ENCODE measurements at places on chromosomes 4 and X.

GRCh38 chrX:45859407-45859806, 658.7 kb upstream of the DIPK2B start:
- no peak for DNase-seq

DNA sequence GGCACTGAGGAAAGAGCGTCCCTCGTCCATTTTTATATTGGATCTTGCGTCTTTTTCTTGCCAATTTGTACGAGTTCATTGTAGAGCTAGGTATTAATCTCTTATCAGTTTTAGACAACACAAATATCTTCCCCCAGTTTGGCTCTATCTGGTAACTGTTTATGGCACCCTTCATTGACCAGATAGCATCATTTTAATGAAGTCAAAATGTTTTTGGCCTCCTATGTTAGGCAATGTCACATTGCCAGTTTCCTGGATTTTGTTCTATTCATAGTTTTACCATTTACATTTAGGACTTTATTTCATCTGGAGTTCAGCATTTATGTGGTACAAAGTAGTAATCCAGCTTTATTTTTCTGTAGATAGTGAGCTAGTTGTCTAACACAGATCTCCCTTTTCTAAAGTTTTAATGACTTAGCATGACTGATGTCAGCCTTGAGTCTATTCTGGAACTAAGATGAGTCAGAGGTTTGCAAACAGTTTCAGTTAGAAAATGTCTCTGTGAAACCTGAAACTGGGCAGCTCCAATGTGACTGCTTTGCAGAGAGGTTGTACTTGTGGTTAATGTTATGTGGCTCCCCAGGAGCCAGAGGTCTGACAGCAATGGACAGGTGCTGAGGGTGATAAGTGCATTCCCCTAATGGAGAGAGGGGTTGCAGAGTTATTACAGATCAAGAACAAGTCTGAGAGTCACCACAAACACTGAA, 5.3 kb upstream of the STBD1 start:
- no peak for DNase-seq

DNA sequence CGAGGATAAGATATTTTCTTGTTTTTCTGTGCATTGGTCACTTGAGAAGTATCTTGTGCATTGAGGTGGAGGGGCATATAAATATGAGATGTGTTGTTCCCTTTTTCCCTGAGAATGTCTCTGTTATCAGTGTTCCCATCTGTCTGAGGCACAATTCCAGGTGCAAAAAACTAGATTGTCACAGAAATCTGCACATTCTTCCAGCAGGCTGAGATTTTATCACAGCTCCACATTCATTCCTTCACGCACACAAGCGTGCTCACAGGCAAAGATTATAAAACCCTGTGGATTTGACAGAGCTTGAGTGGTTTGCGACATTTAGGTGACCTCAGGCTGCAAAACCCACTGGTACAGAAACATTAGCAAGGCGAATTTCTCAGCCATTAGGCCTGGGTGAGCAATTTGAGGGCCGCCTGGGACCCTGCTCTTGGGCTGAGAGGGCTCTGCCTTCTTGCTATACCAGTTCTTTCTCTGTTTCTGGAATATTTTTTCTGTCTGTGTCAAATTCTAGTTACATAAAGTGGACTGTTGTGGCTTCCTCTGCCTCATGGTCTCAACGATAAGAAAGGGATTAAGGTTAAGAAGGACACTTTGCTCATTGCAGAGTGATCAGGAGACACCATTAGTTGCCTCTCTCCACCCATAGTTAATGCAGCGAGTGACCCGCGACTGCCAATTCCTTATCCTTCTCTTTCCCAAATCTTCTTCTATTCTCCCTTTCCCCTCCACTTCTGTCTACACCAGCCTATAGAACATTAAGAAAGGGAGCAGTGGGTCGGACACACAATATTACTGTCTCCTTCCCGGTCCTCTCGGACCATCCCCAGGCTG, 86.7 kb upstream of the C1QTNF7 start:
- no peak for DNase-seq

- peak; percentile 57 for DNase-seq
These were observed at the start of gene MSL3 for GRCh38 chrX:11757719-11758399. MSL3 (plus strand) TSS chrX:11758237; CDS start chrX:11758264, 27 bp downstream.

- DNase-seq: no peak
These were observed 285.9 kb downstream of the SLC7A11 start for GRCh38 chr4:137956256-137956655.

DNA sequence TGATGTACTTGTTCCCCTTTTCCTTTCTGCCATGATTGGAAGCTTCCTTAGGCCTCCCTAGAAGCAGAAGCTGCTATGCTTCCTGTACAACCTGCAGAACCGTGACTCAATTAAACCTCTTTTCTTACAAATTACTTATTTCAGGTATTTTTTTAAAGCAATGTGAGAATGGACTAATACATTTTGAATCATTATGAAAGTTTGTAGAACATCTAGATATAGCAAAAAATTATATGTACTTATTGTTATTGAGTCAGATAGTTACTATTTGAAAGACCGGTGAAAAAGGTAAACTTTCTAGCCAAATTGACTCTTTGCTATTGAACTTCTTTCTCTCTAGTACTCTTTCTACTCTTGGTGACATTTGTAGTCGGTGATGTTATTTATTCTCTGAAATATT, 777.3 kb upstream of the GALNTL6 start:
- DNase-seq: no peak

- DNase-seq: no peak
These were observed 48.5 kb downstream of the NELFA start for GRCh38 chr4:1960170-1960825.

DNA sequence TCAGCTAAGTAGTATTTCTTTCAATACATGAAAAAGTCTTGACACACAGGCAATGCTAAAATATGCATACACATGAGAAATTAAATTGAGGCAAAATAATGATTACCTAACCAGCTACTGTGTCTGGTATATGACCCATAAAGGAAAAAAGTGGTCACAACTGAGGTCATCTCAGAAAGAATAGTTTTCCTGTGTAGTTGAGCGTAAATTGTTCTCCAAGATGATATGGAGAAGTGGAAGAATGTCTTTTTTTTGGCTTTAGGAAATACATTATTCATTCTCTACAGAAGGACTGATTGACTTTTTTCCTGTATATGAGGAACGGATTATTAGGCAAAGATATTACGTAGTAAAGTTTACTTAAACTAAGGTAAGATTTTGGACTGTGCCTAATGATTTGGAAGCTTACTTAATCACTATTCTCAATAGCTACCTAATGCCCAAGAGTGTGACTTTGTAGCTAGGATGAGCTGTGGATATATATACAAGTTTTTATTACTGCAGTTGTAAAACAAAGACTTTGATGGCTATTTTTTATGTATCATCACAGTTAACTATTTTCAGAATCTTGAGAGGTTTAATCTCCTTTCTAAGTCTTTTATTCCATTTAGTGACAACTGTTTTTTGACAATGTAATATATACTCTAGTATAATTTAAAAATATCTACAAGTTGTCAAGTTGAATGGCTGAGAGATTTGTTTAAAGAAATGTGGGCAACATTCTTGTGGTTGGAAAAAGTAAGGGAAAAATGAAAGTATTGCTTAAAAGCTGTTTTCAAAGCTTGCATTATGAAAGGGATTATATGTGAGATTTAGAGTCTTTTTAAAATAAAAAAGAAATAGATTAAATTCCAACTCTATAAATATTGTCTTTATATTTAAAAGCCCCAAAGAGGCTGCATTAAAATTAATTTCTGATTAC, 100.2 kb downstream of the PDLIM5 start:
- no peak for DNase-seq

DNA sequence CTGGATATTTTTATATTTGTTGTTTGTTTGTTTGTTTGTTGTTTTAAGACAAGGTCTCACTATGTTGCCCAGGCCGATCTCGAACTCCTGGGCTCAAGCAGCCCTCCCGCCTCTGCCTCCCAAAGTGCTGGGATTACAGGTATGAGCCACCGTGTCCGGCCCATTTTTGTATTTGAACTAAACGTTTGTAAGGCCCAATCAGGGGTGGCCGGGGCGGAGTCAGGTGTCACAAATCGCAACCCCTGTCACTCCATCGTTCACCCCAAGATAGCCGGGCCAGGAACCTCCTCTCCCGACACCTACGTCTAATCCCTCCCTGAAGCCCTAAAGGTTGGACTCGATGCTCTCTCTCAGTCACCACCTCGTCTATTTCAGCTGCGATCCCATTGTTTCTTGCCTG, 722 bp upstream of the EFHC2 start:
- no peak for DNase-seq

GRCh38 chr4:79065262-79065661, 126.0 kb upstream of the PAQR3 start:
- no peak for DNase-seq

- no peak for DNase-seq
These were observed 42.7 kb downstream of the TMEM156 start for GRCh38 chr4:38989487-38989886.

- DNase-seq: no peak
These were observed 11.5 kb downstream of the NDP start for GRCh38 chrX:43961699-43962098.

DNA sequence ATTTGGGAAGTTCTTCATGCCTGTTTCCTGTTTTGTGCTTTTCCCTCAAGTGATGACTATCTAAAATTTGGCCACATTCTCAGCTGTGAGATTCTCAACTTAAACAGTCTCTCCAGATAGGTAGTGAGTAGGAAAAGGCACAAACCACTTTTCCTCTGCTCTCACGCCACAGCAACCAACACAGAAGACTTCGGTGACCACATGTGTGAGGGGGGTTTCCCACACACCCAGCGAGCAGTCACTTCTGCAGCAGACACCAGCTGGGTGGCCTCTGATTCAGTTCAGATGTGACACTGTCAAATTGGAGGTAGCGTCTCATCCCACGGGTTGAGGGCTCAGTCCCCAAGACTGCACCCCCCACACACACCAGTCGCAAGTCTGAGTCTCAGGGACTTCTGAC, 25.1 kb upstream of the CLDN34 start:
- DNase-seq: no peak

GRCh38 chr4:17188547-17189400, 290.3 kb upstream of the LDB2 start:
- DNase-seq: no peak

DNA sequence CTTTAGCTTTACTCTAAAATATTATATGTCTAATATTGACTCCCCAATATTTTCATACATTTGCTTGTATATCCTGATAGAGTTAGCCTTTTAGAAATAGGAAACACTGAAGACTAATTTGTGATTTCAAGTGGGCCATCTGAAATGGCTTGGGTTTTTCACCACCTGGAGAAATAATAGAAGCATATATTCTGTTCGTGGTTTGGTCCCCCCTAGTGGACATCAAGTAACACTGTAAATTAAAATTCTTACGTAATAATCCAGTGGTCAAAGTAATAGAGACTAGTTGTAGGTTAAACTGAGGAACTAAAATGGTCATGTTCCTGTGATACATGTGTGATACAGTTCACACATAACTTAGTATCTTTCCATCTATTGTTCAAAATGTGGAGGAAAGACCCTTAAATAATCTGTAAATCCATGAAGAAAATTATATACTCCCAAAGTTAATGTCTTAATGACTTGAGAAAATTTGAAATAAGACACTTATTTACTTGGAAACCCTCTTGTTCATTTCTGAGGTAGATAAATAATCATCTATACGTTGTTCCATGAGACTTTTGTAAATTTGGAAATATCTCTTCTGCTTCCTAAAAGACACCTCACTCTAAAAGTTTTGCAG, 79.8 kb upstream of the SMARCAD1 start:
- DNase-seq: peak; percentile 34

DNA sequence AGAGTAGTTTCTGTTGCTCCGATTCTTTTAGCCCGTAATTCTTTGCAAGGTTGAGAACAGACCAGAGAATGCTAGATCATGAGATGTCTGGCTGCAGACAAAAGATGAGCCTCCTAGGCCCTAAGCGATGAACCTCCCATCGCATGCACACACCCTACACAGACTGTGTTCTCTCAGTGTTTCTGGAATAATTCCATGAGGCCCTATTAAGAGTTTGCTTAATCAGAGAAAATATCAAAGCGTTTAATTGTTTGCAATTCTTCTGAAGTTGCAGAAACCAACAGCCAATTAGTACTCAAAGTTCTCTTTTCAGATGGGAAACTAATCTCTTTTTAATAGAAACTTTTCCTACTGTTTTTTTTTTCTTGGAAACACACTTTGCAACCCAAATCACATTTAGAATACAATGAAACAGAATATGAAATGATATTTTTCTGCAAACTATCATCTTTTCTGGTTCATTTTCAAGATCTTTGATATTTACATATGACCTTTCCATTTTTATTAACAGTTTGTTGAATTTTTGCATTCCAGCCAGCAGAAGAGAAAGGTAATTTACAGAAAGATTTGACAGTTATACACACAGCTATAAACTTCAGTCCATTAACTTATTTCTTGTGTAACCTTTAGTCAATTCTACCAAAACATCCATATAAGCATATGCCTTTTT, 1525.6 kb downstream of the ARAP2 start:
- no peak for DNase-seq

GRCh38 chrX:104659005-104659744, 93.2 kb downstream of the IL1RAPL2 start:
- DNase-seq: no peak

GRCh38 chrX:128106630-128107029, 54.4 kb upstream of the ACTRT1 start:
- DNase-seq: peak; percentile 29

GRCh38 chrX:120514236-120514635, 45.1 kb upstream of the LAMP2 start:
- peak; percentile 14 for DNase-seq

GRCh38 chr4:107801766-107802211, 22.9 kb upstream of the SGMS2 start:
- no peak for DNase-seq

GRCh38 chr4:88591787-88592599, at the start of gene HERC3:
HERC3 (plus strand) TSS chr4:88592480; CDS start chr4:88605824, 13,344 bp downstream.
- DNase-seq: peak; percentile 87

GRCh38 chr4:164337219-164337944, 416.5 kb upstream of the SMIM31 start:
- no peak for DNase-seq

GRCh38 chr4:26753617-26754016, 107.0 kb upstream of the STIM2 start:
- no peak for DNase-seq

DNA sequence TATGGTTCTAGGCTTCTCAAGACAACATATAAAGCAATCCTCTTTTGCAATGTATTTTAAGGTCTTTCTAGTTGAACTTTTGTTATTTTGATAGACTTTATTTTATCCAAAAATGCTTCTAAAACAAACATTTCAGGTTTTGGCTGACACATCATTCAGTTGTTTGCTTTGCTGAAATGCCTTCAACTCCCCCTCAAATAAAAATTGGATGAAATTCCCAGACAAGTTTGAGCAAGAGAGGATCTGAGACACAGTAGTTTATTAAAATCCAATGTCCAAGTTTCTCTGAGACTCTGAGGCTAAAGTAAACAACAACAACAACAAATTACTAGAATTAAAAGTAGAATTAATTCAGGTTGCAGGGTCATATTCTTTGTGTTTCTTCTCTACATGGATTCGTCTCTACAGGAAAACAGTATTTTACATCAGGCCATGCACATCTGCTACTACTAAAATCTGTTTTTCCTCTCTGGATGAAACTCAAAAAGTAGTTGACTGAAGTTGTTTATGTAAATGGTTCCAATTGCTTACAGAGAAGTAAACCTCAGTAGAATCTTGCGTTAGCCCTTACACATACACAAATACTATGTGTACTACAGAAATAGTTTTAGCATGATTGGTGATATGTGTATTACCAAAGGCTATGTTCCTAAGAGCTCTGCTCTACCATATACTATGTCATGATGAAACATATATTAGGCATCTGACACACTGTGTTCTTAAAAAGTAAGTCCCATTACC, 64.9 kb downstream of the PRSS12 start:
- no peak for DNase-seq
